ENCODE measurements at places on chromosomes 4 and X. TPM values are rescaled to one million over a fixed set of nuclear protein-coding genes. Genes with fewer than 3 reads are reported as not detected.
A peak's percentile ranks its signal among the peaks of the same experiment; 100 is the strongest.

The EXOSC9 gene
- 23.0 TPM for total RNA-seq

GRCh38 chr4:109996526-109996925, 83.8 kb downstream of the EGF start:
- no peak for DNase-seq

- peak; percentile 37 for DNase-seq
Observed at GRCh38 chr4:89001647-89002445, 55.1 kb downstream of the FAM13A start.

GRCh38 chr4:153265306-153266047, 61.2 kb downstream of the TRIM2 start:
- DNase-seq, result no peak

DNA sequence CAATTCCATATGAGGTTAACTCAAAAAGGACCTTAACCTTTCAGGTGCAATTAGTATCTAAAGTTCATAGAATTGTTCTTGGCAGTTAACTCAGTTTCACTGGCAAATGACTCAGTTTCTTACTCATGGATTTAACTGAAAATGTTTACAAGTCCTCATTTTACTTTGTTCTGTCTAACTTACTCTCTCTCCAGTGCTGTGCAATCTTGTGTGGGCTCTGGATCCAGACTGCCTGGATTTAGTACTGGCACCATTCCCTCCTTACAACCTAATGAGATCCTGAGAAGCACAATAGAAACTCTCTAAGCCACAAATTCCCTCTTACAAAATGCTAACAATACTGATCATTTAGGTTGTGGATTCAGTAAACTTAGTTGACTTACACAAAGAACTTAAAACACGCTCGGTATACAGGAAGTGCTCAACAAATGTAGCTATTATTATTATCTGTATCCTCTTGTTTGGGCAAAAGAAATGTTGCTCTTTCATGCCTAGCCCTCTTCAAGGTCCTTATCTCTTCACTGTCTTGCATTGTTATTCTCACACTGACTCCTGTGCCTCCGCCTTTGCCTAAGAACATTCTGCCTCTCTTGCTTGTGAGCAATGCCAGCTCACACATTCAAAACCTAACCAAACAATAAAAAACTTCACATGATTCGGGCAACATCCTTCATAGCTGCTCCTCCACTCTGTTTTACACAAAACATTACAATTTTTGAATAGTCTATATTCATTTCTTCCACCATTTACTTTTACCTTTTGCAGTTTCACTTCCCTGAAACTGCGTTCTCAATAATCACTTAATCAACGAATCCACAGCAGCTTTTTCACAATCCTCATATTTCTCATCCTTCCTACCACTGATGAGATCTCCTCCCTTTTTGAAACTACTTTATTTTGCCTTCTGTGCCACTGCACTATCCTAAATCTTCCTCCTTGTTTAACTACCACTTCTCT, 91.8 kb downstream of the PDE5A start:
- no peak for DNase-seq

- DNase-seq, result peak; percentile 79
Observed at GRCh38 chrX:31038575-31039326, 33.1 kb downstream of the FTHL17 start.

- DNase-seq, result no peak
Observed at GRCh38 chrX:79181401-79181800, 36.9 kb downstream of the GPR174 start.

DNA sequence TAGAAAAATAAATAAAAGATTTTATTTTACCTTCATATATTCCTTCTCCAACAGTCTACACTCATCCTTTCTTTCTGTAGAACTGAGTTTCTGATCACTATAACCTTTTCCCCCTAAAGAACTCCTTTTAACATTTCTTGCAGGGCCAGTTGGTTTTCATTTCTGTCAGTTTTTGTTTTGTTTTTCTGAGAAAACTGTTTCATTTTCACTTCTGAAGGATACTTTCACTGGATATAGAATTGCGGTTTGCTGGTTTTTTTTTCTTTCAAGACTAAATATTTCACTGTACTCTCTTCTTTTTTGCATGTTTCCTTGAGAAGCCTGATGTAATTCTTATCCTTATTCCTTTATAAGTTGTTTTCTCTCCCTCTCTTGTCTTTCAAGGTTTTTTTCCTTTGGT, 90.4 kb upstream of the EOLA2 start:
- DNase-seq, result no peak

GRCh38 chr4:304969-305680, at the start of gene ZNF732:
TSS of gene ZNF732 (minus strand) at chr4:305474. CDS start at chr4:305310, 164 bp downstream.
- peak; percentile 90 for DNase-seq

GRCh38 chr4:62952366-62952765, 1456.9 kb downstream of the TECRL start:
- no peak for DNase-seq

Measured in tongue (tissue), 3 donors.